Stimulated activated CD4-positive, alpha-beta T cell treated with anti-CD3 and anti-CD28 coated beads, Interleukin-2, amount 100 ng/mL, for 24 hours (primary cell): ENCODE measurements at places on chromosomes 5 and 9.

DNA sequence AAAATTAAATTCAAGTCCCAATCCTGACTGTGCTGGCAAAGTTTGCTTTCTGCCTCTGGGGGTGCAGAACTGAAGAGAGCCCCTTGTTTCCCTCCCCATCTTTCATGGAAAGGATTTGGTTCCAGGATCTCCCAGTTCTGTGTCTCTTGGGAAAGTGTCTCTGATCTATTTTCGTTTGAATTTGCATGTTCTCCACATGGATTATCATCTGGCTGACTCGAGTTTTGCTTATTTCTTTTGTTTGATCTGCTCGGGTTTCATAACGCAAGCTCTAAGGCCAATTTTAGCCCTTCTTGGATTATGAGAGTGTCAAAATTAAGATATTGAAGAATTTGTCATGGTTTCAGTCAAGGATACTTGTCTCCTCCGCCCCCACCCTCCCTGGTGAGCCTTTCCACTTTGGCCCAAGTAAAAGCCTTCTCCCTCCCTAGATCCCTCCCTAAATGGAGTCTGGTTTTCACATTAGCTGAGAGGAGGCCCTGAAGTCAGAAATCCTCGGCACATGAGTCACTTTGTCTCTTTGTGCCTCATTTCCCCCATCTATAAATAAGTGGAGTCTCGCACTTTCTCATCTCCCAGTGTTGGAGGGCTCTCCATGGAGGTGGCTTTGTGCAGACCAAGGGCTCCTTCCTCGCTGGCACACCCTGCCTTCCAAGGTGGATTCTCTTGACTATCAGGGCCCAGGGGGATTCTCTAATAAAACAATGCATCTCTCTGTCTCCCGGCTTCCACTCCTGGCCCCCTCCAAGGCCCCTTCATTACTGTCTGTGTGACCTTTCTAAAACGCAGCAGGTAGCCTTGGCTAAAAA, 17.3 kb downstream of the ADRB2 start:
- no peak for DNase-seq

GRCh38 chr9:120542701-120543490, 37.1 kb downstream of the CDK5RAP2 start:
- no peak for DNase-seq

GRCh38 chr5:84783003-84783402, 398.3 kb upstream of the EDIL3 start:
- no peak for DNase-seq

DNA sequence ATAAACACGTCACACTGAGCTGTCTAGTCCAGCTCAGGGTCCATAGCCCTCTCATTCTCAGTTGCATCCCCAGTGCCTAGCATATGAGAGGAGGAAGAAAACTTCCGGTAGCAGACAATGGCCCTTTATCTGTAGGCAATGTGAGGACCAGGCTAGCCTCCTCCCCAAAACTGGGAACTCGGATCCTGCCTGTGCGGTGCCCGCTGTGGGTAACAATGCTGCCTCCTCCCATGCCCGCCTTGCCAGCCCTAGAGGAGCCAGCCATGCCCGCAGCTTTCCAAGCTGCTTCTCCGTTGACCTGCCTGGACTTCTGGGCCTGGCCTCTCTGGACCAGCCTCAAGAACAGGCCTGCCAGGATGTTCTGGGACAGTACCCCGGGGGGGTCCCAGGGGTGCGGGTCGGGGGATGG, 74.6 kb upstream of the ORM1 start:
- no peak for DNase-seq

GRCh38 chr9:34907044-34907443, 51.0 kb upstream of the PHF24 start:
- DNase-seq = no peak

DNA sequence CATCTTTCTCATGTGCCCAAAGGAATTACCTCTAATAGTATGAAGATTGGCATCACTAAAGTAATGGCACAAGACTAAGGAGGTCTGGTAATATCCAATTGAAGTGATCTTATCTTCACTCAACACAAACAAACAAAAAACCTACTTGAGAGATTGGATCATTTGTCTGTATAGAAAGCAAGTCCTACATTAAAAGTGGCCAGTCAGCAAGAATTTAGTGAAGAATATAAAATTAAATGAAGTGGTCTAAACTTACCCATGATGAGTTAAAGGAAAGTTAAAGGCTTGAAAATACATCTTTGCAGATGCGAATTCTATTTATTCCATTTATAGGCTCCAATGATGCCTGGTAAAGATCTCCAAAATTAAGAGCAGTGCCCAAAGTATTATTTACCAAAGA, 350.3 kb upstream of the PCSK5 start:
- no peak for DNase-seq

- no peak for DNase-seq
Observed at GRCh38 chr5:32383065-32383464, 61.5 kb downstream of the ZFR start.

GRCh38 chr5:32597041-32597629, 11.8 kb downstream of the SUB1 start:
- DNase-seq = no peak

DNA sequence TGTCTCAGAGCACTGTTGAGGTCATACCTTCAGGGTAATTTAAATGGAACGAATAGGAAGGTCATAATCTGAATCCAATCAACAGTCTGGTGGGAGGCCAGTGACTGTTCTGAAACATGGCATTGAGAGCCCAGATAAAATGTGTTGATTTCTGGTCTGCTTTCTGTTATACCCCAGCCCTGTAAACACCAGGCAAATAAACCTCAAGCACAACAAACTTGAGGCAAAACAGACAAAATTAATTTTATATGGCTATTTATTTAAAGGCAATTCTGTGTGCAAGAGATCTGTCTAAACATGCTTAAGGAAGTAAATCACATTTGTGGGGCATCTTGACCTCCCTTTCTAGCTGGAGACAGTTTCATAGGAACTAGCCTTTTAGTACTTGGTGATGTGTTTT, 140.9 kb upstream of the SPEF2 start:
- no peak for DNase-seq

DNA sequence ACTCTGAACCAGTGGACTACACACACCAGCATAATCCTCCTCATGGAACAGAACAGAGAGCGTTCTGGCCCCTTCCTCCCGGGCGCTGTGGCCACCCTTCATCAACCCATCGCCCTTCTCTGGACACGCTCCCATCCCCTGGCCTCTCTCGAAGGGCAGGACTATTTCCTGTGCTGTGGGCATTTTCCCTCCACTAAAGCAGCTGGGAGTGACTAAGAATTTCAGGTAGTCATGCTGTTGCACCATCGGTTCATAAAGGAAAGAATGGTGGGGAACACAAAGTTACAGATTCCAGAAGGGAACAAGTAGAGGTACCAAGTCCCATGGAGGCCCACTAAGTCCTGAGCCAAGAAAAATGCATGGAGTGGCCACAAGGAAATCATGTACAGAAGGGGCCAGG, 68.6 kb downstream of the EPB41L4B start:
- DNase-seq = no peak

- peak; percentile 26 for DNase-seq
Observed at GRCh38 chr9:131277287-131277909, 1.1 kb upstream of the FAM78A start.

GRCh38 chr9:21931428-21931827, 62.8 kb downstream of the CDKN2A start:
- no peak for DNase-seq

- no peak for DNase-seq
Observed at GRCh38 chr5:80187421-80188090, 68.3 kb downstream of the SERINC5 start.

DNA sequence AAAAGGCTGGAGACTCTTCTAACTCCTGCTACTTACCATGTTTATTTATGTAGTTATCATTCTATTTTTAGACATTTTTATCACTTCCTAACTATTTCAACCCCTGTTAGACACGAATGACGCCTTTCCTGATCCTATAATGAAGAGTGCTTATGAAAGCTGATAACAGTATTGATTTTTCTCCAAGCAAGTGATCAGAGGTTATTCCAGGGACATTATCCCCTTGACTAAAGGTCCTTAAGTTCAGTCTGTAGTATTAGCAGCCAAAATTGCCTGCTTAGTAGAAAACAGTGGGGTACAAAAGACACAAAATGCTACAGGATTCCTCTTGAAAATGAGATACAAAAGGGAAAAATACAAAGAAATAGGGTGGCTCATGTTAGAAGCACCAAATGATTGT, 235.6 kb downstream of the DNAH5 start:
- DNase-seq = no peak

DNA sequence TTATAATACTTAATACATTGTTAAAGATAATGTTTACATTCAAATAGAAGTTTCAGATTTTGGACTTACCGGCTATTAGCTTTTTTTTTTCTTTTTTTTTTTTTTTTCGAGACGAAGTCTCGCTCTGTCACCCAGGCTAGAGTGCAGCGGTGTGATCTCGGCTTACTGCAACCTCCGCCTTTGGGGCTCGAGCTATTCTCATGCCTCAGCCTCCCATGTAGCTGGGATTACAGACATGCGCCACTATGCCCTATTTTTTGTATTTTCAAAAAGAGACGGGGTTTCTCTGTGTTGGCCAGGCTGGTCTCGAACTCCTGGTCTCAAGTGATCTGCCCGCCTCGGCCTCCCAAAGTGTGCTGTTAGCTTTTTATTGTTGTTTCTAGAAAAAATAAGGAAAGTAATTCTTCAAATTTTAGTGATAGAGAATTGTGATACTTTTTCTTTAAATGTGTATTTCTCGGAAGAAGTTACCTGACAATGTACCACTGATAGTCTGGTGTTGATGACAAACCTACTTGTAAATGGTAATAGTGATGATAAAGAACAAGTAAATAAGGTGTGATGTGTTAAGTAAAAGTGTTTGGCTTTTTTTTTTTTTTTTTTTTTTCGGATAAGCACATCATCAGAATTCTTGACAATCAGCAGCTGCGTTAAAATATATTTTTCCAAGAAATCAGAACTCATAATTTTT, 2.7 kb downstream of the CDC42SE2 start:
- DNase-seq = no peak
